ENCODE measurements at places on chromosomes 2 and 18.

DNA sequence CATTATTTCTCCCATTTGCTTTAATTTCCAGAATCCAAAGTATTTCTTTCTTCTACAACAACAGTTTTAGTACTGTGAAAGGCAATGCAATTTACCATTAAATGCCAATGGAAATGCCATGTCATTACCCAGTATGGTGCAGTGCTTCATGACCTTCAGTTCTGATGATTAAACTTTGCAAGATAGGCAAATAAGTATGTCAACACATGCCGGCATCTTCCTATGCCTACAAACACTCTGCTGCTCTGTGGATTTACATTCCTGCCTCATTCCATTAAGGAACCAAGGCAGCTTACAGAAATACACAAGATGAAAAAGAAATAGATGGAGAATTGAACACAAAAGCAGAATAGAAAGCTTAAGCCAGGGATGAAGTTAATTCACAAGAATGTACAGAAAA lies 52.7 kb upstream of the PROKR1 start:
- DNase-seq: no peak

GRCh38 chr18:54135216-54135615 lies 89.3 kb downstream of the MBD2 start:
- DNase-seq: no peak

- no peak for DNase-seq
These were observed 36.6 kb downstream of the BCL11A start for GRCh38 chr2:60516826-60517225.

GRCh38 chr2:10246370-10246769 lies 56.3 kb upstream of the HPCAL1 start:
- DNase-seq: no peak

DNA sequence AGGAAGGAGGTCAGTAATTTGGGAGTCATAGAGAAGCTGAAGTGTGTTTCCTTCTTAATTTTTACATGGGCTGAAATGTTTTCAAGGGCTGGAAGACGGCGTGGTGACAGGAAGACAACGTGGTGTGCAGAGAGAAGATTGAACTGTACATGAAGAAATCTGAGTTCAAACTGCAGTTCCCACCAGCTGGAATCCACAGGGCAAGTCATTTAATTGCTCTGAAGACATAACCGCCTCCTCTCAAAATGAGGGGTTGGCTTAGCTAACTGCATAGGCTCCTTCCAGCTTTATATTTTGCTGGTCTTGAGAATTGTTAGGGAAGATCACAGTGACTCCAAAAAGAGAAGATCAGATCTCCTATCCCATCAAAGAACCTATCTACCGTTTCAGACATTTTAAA lies 103.9 kb downstream of the SLC8A1 start:
- no peak for DNase-seq
